HuH-7 (cell line): ENCODE measurements at places on chromosomes 1 and 21.
A peak's percentile ranks its signal among the peaks of the same experiment; 100 is the strongest.

DNA sequence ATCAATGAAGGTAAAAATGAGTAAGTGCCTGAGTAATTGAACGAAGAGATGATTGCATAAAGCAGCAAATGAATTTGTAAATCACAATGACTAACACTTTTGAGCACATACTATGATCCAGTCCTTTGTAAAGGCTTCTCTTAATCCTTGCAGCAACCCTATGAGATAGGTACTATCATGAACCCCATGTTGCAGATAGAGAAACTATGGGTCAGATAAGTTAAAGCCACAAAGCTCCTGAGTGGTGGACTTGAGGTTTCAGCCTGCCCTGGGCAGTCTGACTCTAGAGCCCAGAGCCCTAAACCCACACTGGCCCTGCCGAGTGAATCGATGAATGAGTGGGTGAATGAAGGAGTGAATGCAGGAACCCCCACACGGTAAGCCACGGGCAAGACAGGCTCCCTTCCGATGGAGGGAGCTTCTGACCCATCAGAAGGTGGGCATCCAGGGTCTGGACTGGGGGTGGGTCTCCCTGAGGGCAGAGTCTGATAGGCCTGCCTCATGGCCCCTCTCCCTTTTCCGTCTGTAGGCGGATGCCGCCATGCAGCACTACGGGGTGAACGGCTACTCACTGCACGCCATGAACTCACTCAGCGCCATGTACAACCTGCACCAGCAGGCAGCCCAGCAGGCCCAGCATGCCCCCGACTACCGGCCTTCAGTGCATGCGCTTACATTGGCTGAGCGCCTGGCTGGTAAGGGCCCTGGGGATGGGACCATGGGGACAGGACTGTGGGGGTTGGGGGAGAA lies 17.0 kb downstream of the DMBX1 start:
- no peak for DNase-seq

DNA sequence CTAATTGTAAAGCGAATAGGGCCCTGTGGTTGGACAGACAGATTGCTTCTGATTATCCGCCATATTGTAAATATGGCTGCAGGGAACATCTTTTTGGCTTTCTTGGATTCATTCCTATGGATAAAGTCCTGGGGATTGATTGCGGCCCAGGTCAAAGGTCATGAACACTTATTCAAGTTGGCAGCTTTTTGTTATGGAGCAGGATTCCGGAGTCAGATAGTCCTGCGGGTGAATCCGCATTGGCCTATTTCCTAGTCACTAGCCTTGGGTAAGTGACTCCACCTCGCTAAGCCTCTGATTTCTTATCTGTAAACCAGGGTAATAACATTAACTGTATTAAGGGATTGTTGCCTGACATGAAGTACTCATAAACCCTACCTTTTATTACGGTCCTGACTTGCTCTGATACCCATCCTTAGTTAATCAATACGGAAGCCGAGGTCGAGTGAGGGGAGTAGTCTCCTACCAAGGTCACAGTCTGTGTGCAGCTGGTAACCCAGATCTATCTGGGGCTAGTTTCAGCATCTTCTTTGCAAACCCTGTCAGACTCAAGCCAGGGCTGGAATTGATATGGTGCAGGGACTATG lies 31.7 kb downstream of the EDN2 start:
- DNase-seq: no peak

- DNase-seq: no peak
Measured at GRCh38 chr1:12454406-12455391, 163.3 kb downstream of the DHRS3 start.

GRCh38 chr1:22350924-22351767 lies 100.5 kb upstream of the ZBTB40 start:
- DNase-seq: no peak

- no peak for DNase-seq
Measured at GRCh38 chr1:169105087-169105433, 1.4 kb upstream of the ATP1B1 start.

GRCh38 chr1:176692431-176692830 lies 229.5 kb downstream of the PAPPA2 start:
- DNase-seq: no peak

DNA sequence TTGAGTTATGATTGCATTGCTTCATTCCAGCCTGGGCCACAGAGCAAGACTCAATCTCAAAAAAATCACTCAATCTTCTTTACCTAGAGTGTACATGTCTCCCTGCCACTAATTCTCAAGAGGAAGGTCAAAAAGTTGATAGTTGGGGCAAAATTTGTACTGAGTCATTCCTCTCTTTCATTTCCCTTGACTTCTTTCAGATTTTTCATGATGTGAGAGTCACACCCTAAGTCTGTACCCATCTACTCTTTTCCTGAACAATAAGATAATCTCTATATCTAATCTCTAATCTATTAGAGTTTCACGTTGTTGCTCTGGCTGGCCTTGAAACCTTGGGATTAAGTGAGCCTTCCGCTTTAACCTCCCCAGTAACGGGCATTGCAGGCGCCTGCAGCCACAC lies 1.1 kb upstream of the BRDT start:
- DNase-seq: no peak

DNA sequence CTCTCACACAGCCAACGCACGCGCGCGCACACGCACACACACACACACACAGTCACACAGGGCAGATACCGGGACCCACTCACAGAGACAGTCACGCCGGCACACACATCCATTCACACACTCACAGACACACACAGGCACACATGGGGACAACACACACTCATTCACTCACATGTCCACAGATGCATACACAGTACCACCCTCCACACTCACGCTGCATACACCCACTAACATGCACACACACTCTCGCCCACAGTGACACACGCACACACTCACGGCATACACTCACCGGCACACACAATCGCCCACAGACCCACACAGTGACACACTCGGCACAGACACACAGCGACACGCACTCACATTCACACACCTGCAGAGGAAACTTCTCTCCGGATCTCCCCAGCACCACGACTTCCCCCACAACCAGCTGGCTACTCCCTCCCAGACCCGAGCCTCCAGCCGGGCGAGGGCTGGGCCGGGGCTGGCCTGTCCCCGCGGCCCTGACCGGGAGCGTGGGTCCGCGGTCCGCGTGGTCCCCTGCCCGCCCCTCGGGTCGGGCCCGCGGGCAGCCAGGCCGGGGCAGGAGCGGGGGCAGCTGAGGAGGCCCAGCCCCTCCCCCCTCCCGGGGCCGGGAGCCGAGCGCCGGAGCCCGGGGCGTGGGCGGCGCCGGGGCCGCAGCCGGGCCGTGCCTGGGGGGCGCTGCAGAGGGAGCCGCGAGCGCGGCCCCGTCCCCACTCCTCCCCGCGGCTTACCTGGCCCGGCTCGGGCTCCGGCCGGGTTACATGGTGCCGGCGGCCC lies 552 bp downstream of the DLGAP3 start:
- DNase-seq: peak; percentile 30

- DNase-seq: no peak
Measured at GRCh38 chr1:14443164-14443787, 155.2 kb upstream of the KAZN start.

DNA sequence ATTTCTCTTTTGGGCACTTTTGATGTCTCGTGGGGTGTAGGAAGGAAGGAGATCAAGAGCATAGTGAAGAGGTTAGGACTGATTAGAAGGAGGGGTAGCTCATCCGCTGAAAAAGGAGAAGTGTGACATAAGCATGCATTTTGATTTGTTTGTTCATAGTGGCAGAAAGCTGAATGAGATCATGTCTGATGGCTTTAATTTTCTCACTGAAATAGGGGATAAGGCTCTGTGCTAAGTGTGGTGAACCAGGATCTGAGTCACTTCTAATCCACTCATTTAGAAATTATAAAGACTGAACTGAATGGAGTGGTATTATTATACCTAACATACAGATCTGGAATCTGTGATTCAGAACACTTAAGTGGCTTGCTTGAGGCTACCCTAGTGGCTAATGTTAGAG lies 344.5 kb downstream of the PDE4B start:
- DNase-seq: no peak

DNA sequence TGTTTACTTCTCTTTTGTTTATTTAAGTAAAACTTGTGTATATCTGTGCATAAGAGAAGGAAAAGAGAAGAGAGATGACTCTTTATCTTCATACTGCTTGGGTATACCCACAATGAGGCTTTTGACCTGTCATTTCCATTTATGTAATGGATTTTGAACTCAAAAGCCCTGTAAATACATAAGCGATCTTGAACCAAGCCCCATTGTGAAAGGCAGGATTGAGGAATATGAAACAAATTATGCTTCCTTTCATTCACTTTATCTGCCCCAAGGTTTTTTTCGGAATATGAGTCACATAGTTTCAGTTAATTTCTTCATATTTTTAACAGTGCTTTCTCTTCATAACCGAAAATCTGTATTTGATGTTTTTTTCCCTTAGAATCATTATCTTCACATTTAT lies 21.4 kb downstream of the CNST start:
- no peak for DNase-seq

GRCh38 chr1:110300412-110301085 lies 38.6 kb upstream of the RBM15 start:
- no peak for DNase-seq

GRCh38 chr1:93503163-93503562 lies 55.2 kb downstream of the FNBP1L start:
- DNase-seq: no peak

GRCh38 chr1:72845981-72846380 lies 563.6 kb upstream of the NEGR1 start:
- no peak for DNase-seq

DNA sequence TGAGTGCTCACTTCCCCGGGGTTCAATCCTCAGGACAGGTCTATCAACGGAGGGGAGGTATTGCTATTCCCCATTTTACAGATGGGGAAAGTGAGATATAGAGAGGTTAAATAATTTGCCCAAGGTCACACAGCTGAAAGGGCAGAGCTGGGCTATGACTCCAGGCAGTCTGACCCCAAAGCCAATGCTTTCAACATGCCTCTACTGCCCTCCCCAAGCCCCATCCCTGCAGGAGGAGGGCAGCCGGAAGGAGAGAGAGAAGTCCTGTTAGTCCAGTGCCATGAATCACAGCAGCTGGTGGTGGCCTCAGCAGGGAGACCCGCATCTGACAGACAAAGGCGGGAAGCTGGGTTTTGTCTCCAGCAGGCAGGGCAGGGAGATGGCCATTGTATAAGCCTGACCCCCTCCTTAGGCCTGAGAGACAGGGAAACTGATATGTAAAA lies 20.0 kb upstream of the CLIC4 start:
- peak; percentile 42 for DNase-seq

GRCh38 chr1:85546748-85547147 lies 33.8 kb upstream of the CCN1 start:
- DNase-seq: no peak

- DNase-seq: no peak
Measured at GRCh38 chr1:38785285-38786039, 74.1 kb downstream of the RRAGC start.

DNA sequence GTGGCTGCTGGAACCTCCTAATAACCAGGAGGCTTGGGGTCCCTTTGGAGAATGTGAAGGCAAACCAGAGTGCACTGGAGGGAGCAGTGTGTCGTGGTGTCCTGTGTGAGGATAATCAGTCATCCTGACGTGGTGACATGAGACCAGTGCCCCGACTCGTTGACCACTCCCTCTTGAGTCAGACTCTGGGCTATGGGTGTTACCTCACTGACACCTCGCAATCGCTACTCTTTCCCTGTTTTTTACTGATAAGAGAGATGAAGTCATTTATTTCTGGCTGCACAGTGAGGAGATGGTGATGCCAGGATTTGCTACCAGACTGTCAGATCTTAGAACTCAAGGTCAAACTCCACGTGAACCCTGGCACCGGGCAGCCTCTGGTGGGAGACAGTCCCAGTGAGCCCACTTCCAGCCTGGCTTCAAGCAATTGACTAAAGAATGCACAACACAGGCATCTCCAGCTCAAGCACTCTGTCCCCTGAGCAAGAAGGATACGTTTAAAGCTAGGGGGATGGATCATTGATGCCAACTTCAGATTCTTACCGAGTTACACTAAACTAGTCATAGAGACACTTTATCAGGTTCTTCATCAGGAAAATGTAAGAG lies 30.3 kb downstream of the UBASH3A start:
- DNase-seq: peak; percentile 40

- DNase-seq: no peak
Measured at GRCh38 chr1:247642742-247643141, 36.8 kb downstream of the OR13G1 start.

GRCh38 chr1:170241266-170241851 lies 95.6 kb downstream of the NTMT2 start:
- no peak for DNase-seq

- no peak for DNase-seq
Measured at GRCh38 chr1:89815611-89816010, 5.2 kb upstream of the LRRC8D start.

- DNase-seq: no peak
Measured at GRCh38 chr1:193181985-193182384, 4.4 kb downstream of the B3GALT2 start.

GRCh38 chr1:157314408-157314807 lies 176.2 kb upstream of the ETV3 start:
- no peak for DNase-seq

- DNase-seq: no peak
Measured at GRCh38 chr1:243942196-243943150, 92.4 kb upstream of the AKT3 start.

GRCh38 chr1:13661539-13661938 lies 38.4 kb upstream of the PRDM2 start:
- DNase-seq: no peak

DNA sequence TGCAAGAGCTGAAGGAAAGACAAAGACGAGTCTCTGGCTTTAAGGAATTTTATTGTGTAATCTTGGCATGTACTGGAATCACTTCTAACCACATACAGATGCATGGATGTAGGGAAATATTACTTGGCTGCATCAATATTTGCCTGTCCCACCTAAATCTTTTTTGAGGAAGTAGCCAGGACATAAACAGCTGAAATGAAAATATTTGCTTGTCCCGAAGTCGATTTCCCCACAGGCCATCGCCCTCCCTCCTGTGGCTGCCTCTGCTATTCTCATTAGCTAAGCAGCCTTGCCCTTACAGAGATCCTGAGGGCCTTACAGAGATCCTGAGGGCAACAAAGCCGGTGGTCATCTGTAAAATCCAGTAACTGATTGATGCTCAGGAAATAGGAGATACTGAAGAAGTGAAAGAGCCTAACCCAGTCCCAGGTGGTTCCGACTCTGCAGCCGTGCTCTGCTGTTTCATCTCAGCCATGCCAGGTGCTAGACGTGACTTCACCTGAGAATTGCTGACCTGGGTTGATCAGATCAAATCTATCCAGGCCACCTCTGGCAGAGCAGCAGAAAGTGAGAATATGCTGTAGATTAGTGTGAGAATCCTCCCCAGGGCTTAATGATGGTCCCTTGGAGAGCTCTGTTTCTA lies 25.5 kb downstream of the MAN1C1 start:
- DNase-seq: no peak

DNA sequence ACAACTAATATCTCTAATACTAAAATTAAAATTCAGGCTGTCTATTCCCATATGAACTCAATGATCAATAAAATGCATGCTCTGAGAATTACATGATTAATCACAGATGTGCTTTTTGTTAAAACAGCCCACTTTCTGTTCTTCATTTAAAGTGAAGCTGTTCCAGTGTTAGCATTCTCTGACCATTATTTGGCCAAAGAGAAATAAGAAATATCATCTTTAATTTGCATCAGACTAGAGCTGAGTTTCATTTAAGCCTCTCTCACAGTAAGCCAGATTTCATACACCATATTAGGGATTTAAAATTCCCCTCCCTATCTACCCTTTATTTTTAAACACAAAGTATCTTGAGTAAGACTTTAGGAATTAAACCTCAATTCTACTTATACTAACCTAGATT lies 261.6 kb downstream of the TPR start:
- DNase-seq: no peak
